ENCODE measurements at places on chromosomes 3 and 15.

DNA sequence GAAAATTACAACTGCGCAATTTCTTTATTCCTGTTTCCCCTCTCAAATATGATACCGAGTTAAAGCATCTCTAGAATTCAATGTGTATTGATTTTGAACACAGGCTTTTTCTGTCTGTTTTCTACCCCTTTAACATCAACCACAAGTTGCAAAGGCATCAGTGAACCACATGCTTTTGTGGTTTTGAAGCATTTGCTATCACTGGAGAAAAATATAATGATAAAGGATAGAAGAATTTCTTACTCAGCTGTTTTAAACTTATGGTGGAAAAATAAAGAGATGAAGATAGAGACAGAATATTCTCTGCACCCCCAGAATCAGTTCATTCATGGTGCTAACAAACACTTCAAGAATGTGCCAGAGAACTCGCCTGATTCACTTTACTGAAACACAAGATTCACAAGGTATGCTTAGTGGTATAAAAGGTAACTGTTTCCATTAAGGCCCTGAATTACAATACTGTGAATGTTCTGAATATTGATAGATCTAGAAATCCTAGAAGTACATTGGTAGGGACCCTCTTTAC lies 9.5 kb upstream of the DPPA4 start:
- DNase-seq, result no peak

GRCh38 chr15:64772488-64772887 lies 2.9 kb downstream of the RBPMS2 start:
- no peak for DNase-seq

- DNase-seq, result no peak
These were observed 4.7 kb upstream of the GNB4 start for GRCh38 chr3:179455954-179456353.

DNA sequence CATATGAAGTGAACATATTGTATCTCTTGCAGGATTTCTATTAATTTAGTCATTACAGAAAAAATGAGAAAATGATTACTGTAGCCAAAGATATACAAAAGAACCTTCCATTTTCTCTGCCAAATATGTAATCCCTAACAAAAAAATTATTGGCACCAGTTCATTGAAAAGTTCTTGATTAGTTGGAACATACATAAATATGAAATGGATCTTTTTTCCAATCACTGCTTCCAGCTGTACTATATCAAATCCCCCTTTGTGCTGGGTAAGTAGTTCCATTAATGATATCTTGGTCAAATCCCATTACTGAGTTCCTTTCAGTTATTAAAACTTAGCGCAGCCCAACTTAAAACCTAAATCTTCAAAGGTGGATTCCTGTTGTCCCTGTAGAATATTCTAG lies 263.8 kb downstream of the SLC9A9 start:
- DNase-seq, result no peak

GRCh38 chr3:9253327-9253726 lies 3.9 kb upstream of the SRGAP3 start:
- no peak for DNase-seq

- DNase-seq, result no peak
These were observed 17.8 kb downstream of the PLD1 start for GRCh38 chr3:171792531-171792930.

DNA sequence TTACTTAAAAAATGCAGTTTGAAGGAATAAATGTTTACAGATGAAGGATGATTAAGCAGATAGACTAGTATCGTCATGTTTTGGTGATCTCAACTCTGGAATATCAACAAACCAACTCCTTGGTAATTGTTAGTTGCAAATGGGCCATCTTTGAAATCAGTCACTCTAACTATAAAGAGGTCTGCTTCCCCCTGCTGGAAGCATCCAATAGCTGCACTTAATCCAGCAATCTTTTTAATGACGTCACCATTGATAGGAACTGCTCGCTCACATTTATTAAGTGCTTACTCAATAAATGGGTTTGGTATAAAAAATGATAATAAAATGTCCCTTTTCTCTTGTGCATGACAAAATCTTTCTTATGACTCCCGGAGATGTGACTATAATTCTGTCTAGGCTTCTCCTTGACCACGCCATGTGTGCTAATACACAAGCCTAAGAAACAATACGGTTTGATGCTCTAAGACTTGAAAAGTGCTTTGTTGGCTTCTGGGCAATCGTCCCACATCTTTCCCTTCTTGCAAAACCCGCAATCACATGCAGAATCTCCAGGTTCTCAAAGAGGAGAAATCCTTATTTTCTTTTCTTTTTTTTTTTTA lies 227.6 kb upstream of the POU1F1 start:
- DNase-seq, result no peak

DNA sequence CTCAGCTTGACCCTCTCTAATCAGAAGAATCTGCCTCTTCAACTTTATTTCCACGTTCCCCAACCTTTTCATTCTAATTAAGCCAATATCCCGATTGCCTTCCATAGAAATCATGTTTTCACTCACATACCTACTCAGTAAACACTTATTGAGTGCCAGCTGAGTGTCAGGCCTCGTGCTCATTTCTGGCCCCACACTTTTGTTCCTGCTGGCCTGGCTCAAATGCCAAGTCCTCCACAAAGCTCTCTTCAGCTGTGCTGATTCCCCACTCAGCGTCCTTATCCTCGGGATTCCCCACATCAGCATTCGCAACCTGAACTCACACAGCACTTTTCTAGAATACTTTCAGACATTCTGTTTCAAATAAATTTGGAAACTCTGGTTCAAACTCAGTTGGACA lies 68.9 kb downstream of the THBS1 start:
- DNase-seq, result no peak

- no peak for DNase-seq
These were observed 53.9 kb upstream of the NR2F2 start for GRCh38 chr15:96276438-96277210.

DNA sequence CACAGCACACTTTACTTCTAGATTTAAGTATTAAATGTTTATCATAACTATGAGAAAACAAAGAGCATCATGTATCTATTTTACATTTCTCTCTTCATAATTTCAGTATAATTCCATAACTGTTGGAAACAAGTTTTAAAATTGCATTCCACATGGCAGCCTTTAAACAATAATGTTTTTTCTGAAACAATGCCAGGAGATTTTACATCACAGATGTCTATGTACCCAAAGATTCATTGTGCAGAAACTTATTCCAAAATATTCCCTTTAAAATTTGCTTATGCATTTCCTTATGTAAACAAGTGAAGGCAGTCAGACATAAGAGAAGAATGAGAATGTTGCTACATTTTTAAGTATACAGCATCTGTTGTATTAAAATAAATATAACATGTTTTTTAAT lies 324.9 kb upstream of the COL8A1 start:
- no peak for DNase-seq

GRCh38 chr3:44561076-44561475 lies 6.1 kb downstream of the ZKSCAN7 start:
- no peak for DNase-seq

DNA sequence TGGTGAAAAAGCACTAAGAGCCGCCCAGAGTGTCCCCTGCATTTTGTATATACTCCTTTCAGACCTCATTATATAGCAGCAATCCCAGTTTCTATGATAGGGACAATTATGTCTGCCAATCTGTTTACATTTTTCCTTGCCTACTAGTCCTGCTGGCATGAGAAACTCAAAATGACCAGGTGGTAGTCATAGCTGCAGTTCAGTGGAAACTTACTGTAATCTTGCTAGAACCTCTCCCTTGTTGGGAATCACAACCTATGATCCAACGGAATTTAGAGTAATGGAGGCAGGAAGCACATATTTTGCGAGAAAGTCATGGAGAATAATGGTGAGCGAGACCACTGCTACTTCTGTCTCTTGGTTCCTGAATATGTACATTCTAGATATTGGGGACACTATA lies 28.6 kb upstream of the MINAR1 start:
- DNase-seq, result no peak
